ENCODE measurements at places on chromosomes 12 and 14. TPM values are rescaled to one million over a fixed set of nuclear protein-coding genes. Genes with fewer than 3 reads are reported as not detected.
A peak's percentile ranks its signal among the peaks of the same experiment; 100 is the strongest.

Gene DPF3
- 0.55 TPM for total RNA-seq

Gene CD163L1
- total RNA-seq: 0.22 TPM

Gene SLC5A8
- not detected for total RNA-seq

Gene TAS2R7
- total RNA-seq: not detected

Gene SYT10
- 0.92 TPM for total RNA-seq

Gene SIRT4
- total RNA-seq: 4.1 TPM

Gene GPD1
- total RNA-seq: not detected

Gene INHBE
- total RNA-seq: 9.6 TPM

Gene RPL10L
- not detected for total RNA-seq

Gene ISM2
- 2.1 TPM for total RNA-seq

- DNase-seq: no peak
Observed at GRCh38 chr14:23297611-23298277, 4.9 kb downstream of the PPP1R3E start.

DNA sequence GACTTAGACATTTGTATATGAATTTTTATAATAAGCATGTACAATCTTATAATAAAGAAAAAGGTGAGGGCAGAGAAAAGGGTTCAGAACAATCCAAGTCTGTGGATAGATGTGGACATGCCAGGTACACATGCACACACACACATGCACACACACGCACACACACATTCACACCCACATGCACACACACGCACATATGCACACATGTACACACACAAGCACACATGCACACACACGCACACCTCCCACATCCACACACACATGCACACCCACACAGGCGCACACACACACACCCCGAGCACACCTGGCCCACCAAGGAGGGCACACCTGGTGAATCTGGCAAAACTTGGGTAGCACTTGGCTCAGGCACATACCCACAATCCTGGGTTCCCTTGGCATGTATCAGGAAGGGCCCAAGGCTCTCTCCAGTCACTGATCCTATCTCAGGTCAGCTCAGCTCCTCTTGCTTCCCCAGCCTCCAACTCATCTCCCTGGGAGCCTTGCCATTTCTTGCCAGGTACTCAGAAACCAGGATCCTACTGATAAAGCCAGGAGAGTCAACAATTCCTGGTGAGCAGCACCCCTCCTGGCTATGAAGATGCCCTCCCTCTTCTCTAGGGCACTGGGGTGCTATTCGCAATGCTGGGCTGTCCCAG is 18.6 kb upstream of the TMEM106C start:
- no peak for DNase-seq

- DNase-seq: no peak
Observed at GRCh38 chr12:63124778-63125177, 26.2 kb downstream of the AVPR1A start.

GRCh38 chr12:124172636-124173035 is 122.3 kb upstream of the RFLNA start:
- no peak for DNase-seq

GRCh38 chr14:89578156-89578555 is 161.1 kb upstream of the FOXN3 start:
- DNase-seq: no peak

- DNase-seq: no peak
Observed at GRCh38 chr14:87205811-87206210, 787.2 kb downstream of the GALC start.

- no peak for DNase-seq
Observed at GRCh38 chr14:86013641-86014040, 483.7 kb downstream of the FLRT2 start.

DNA sequence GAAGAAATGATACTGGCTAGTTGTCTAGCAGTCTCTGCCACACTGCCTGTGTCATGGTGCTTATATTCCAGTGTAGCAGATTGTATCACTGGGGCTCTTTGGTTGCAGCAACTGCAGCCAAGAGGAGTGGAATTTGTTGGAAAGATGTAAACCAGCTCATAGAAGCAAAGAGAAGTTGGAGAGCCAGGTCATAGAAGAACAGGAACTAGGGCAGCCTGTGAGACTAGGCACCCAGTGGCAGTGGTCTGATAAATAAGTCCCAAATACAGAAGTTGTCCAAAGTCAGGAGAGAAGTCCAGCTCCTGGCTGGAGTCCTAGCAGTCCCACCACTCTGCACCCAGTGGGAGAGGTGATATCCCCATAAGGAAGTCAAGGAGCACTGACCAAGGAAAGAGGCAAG is 172.5 kb upstream of the ARID2 start:
- no peak for DNase-seq

DNA sequence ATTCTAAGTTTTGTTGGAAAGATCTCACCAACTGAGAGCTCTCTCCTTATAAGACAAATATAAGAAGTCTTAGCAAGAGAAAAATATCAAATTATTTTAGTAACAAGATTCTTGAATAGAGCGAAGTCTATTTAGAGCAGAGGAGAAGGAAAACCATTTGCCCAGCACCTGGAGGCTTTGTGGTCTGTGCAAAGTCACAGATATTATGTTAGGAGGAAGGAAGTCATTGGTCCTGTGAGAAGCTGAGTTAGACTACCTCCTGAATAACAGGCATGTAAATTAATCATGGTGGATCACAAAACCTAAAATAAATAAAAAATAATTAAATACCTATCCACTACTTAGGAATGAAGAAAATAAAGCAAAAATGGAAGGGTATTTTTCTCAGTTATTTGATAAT is 38.4 kb upstream of the ATXN7L3B start:
- DNase-seq: no peak

DNA sequence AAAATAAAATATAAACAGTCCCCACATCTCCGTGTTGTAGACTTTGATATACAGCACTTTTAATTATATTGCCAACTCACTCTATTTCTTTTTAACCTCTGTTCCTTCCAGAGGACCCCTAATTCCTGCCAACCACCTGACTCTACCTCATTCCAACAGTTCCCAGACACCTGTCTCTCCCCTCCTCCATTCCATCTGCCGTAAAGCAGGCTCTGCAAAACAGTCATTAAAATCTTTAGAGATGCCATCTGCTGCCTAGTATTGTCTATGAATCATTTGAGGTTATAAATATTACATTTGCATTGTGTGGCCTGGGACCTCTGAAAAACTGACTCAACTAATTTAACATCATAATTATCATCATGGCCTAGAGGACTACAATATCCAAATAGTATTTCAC is 148.8 kb upstream of the DCN start:
- DNase-seq: no peak

DNA sequence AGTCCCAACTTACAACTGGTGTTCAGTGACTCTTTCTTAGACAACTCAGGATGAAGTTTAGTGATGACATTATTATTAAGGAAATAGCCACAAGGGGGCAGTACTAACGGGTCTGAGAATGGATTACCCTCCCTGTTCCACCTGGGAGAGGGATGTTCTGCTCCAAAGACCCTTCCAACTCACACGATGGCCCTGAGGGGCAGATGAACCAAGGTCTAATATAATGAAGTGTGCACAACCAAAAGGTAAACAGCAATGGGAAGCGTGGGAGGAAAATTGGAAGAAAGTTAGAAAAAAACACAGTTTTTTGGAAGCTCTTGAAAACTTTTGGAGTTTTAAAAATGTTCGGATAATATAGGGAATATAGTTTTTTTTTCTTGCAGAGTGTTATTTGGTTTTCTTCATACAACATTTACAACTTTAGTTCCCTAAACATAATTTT is 24.0 kb downstream of the FGF6 start:
- DNase-seq: peak; percentile 89

GRCh38 chr14:38505973-38506249 is 250.0 kb upstream of the CLEC14A start:
- DNase-seq: no peak

- no peak for DNase-seq
Observed at GRCh38 chr12:6235499-6235898, 35.3 kb downstream of the CD9 start.

DNA sequence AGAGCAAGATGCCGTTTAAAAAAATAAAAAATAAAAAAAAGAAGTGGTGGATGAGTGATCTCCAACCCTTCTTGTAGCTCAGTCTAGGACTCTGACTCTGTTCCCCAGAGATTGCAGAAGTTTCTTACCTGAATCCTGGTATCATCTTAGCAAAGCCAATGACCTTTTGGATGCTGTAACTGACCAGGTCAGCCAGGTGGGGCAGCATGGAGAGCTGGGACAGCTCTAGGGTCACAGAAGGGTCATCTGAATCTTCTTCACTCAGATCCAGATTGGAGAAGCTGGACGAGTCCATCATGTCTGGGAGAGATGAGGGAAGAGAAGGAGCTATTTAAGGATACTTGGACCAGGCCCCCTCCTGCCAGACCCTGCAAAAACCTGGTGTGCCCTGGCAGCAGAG is 35.8 kb upstream of the HDAC7 start:
- peak; percentile 59 for DNase-seq

Measured in H7 (cell line).